Activated naive CD4-positive, alpha-beta T cell treated with anti-CD3 and anti-CD28 coated beads, Interleukin-2, amount 50 U/mL, for 16 hours (primary cell): ENCODE measurements at places on chromosomes 12 and 14.

DNA sequence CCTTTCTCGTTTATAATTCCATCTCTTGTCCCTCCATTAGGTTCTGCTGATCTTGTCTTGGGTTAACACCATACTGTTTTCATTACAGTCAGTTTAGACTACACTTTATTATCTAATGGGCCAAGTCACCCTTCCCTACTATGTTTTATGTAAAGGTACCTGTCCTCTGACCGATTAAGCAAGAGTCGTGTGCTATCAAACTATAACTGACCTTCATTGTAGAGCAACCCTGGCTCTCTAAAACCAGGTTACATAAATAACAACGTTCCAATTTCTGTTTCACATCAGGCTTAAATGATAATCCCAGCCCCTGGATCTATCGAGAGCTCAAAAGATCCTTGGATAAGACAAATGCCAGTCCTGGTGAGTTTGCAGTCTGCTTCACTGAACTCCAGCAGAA lies 16.7 kb downstream of the OAS2 start:
- no peak for DNase-seq

- DNase-seq: peak; percentile 37
Observed at GRCh38 chr14:60723116-60723906, 840 bp downstream of the SIX4 start.

DNA sequence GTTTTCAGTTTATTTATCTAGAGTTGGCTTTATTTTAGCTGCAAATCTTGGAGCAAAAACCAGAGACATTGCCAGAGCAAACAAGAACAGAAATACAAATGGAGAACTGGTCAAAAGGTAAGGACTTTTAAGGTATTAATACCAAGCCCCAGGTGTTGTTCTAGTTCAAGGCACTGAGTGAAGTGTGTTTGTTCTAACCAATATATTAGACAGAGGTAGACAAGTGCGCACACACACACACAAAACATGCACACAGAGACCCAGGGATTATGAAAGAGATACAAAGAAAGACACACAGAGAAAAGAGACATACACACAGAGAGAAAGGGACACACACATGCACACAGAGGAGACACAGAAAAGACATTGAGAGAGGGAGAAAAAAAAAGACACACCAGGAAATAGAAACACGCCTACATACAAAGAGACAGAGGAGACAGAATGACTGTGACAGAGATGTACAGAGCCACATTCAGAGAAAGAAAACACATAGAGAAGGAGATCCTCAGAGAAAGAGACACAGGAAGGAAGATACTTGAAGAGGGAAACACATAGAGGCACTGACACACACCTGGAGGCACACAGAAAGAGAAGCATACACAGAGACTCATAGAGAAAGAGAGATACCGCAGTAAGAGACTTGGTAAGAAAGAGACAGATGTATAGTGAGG lies 50.2 kb downstream of the MIPOL1 start:
- no peak for DNase-seq

DNA sequence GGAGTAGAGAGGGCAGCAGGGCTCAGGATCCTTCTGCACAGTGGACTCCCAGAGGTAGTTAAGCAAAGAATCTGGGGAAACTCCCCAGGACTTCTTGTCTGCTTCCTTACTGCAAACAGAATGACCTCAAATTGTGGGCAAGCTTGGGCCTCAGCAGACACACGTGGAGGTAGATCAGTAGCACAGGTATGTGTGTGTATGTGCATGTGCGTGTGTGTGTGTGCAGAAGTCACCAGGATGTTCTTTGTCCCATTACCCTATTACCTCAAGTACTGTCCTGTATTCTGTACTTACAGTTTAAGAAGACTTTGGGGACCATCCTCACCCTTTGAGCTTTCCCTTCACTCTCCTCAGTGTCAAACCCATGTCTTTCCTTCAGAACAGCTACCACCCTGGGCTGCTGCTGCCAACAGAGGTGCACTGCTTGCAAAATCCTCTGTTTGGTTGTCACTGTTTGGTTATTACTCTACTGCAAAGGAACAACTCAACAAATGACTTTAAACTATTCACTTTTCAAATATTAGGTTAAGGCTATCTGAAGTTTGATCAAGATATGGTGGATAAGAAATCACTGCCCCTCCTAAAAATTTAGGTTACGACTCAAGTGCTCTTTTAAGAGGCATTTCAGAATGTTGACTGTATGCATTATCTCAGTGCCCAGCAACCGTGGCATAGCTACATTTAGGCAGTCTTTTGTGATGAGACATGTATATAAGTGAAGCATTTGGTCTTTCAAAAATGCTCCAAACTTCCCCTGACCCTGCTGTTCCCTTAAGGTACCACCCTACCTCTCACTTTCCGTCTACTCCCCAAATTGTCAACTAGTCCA lies 78.2 kb upstream of the MBIP start:
- DNase-seq: no peak

DNA sequence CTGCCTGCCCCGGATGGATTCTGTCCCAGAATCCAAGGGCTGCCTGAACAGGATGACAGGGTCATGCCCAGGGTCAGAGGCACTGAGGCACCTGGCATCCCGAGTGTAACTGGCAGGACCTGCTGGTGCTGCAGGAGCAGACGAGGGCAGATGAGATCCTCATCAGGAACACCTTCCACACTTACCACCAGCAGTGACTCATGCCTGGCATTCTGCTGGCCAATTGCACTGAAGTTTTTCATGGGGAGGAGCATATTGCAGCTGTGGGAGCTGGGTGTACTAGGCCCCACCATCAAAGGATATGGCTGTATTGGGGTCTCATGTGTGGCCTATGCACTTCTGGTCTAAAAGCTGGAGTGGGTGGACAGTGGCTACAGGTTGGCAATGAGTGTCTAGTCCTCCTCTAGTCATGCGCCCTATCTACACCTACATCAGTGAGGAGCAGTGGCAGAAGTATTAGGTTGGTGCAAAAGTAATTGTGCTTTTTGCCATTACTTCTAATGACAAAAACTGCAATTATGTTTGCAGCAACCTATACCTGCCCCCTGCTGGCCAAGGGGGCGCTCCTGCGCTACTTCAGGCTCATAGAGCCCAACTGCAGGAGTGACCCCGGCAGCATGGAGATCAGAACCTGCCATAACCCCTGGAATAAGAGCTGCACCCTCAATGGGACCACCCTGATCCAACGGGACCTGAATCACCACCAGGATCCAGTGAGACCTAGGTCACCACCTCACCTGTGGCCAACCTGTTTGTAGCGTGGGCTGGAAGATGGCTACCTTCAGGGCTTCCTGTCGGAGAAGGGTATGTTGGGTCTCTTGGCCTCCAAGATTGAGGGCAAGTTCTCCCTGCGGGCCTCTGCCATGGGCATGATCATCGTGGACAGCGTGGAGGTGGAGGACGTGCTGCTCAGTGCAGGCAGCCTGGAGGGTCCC lies 8.0 kb upstream of the C12orf42 start:
- peak; percentile 50 for DNase-seq
